ENCODE measurements at places on chromosomes 16 and 17.

GRCh38 chr17:48970224-48970623, 1.8 kb upstream of the GIP start:
- no peak for DNase-seq

GRCh38 chr17:64160378-64160777, 30.4 kb upstream of the ERN1 start:
- no peak for DNase-seq

- DNase-seq, result peak; percentile 98
Observed at GRCh38 chr17:75205037-75205792, at the start of gene NUP85. NUP85 (plus strand) TSS chr17:75205679; CDS start chr17:75205762, 83 bp downstream.

GRCh38 chr17:3846437-3847164, 555 bp upstream of the NCBP3 start:
- DNase-seq, result no peak

DNA sequence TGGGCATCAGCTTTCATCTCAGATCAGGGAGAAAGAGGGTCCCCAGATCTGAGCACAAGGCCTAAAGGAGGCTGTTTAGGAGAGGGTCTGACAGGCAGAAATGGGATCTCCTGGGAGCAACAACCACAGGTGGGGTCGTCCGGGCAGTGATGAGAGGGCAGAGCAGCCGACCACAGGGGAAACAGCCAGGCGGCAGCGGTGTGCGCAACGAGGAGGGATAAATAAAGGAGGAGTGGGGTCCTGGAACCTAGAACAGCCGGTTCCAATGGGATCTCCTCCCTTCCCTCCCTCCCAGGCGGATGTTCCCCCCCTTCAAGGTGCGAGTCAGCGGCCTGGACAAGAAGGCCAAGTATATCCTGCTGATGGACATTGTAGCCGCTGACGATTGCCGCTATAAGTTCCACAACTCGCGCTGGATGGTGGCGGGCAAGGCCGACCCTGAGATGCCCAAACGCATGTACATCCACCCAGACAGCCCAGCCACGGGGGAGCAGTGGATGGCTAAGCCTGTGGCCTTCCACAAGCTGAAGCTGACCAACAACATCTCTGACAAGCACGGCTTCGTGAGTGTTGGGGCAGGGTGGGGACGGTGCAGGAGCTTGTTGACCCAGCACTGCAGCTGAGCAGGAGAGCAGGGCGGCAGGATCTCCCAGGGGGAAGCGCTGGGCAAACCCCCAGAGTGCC, 1.9 kb downstream of the TBX2 start:
- DNase-seq, result no peak

- no peak for DNase-seq
Observed at GRCh38 chr17:14227052-14227451, 9.6 kb downstream of the CDRT15 start.

GRCh38 chr16:89600956-89601355, 12.5 kb upstream of the DPEP1 start:
- no peak for DNase-seq

Measured in NCI-H446 (cell line).